ENCODE measurements at places on chromosomes 13 and 19. TPM values are rescaled to one million over a fixed set of nuclear protein-coding genes. Genes with fewer than 3 reads are reported as not detected.

The MCEMP1 gene
- total RNA-seq = 0.14 TPM

The SHISA7 gene
- total RNA-seq = not detected

The NTN5 gene
- total RNA-seq = 0.46 TPM

The LRRC63 gene
- 0.69 TPM for total RNA-seq

The SIGLEC9 gene
- 6.3 TPM for total RNA-seq

The CERS1 gene
- total RNA-seq = 1.8 TPM

The METTL21C gene
- total RNA-seq = 0.52 TPM

The PCDH20 gene
- total RNA-seq = 0.63 TPM

The ZGLP1 gene
- 7.3 TPM for total RNA-seq

The MIA gene
- total RNA-seq = 4.5 TPM

The RNASEH2A gene
- 7.3 TPM for total RNA-seq

The PGLYRP2 gene
- total RNA-seq = 1.6 TPM

The OSCAR gene
- 3.9 TPM for total RNA-seq

All from mucosa of gallbladder (tissue), 1 donor.